T follicular helper cell (primary cell): ENCODE measurements at places on chromosomes 13 and 19.

- DNase-seq: peak; percentile 30
These were observed 3.3 kb downstream of the OR10H1 start for GRCh38 chr19:15812060-15812722.

- no peak for DNase-seq
These were observed 66.0 kb upstream of the ZNF527 start for GRCh38 chr19:37304884-37305255.

- no peak for DNase-seq
These were observed 944.8 kb upstream of the PCDH9 start for GRCh38 chr13:68174893-68175292.

GRCh38 chr13:89982407-89983095 is 1364.9 kb upstream of the MIR17HG start:
- no peak for DNase-seq

GRCh38 chr19:51120160-51120559 is 4.5 kb upstream of the SIGLEC9 start:
- no peak for DNase-seq

DNA sequence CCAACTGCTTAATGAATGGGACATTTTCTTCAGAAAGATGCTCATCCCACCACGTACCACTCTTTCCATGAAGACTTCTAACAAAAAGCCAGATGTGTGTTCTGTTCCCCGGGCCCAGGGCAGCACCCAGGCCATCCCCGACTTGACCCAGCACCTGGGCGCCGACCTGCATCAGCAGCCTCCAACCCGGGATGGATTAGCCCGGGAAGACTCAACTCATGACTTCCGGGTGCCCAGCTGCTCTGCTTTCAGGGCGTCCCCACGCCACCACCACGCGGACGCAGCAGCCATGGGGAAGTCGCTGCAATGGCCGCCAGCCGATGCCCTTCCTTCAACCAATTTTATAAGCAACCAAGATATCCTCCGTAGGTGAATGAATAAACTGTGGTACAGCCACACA is 123.8 kb upstream of the TUBA3C start:
- no peak for DNase-seq

- no peak for DNase-seq
These were observed 652.8 kb downstream of the PCDH9 start for GRCh38 chr13:66577358-66577757.

- no peak for DNase-seq
These were observed 30.7 kb downstream of the HTR2A start for GRCh38 chr13:46866150-46866549.

DNA sequence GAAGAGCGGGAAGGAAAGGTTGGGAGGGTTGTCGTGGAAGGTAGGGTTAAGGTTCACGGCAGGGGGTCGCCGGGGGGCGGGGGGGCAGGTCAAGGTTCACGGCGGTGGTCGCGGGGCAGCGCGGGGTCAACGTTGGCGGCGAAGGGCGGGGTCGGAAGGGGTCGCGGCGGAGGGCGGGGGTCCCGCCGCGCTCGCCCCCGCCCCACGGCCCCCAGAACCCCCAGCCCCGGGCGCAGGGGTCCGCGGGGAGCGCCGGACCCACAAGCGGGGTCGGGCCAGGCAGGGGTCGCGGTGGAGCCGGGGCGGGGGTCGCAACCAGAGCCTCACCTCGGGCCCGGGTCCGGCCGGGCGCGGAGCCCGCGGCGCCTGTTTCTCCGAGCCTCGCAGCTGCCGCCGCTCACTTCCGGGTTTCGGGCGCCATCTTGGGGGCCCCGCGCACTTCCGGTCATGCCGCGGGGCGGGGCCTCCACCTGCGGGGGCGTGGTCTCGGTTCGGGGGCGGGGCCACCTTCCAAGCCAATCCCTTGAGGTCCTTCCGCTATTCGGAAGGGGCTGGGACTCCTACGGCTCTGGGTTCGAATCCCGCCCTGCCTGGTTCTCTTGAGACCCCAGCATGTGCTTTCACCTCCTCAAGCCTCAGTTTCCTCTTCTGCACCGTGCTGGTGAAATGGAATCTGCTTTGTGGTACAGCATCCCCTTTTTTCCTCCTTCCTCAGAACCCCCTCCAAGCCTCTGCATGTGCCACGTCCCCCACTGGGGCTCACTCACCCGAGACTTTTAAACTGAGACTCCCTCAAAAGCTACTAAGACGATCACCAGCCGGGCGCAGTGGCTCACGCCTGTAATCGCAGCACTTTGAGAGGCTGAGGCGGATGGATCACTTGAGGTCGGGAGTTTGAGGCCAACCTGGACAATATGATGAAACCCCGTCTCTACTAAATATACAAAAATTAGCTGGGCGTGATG is at the start of gene SBNO2:
Gene SBNO2 (minus strand): TSS at position 424 of the 965 bp plus-strand sequence. CDS start 19,992 bp downstream, outside the sequence.
- peak; percentile 80 for DNase-seq

DNA sequence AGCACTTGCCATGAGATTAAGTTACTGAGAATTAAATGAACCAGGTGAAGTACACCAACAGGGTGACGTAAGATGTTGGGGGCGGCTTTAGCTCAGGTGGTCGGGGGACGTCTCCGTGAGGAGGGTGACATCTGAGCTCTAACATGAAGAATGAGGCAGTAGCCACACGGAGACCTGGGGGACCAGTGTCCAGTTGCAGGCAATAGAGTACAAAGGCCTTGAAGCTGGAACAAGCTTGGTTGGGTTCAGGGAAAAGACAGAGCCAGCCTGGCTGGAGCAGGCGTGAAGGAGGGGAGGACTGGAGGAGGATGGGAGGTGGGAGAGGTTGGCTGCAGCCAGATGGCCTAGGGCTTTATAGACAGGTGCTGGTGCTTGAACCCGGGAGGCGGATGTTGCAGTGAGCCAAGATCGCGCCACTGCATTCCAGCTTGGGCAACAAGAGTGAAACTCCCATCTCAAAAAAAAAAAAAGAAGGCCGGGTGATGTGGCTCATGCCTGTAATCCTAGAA is 1.6 kb downstream of the SPINT2 start:
- DNase-seq: no peak

DNA sequence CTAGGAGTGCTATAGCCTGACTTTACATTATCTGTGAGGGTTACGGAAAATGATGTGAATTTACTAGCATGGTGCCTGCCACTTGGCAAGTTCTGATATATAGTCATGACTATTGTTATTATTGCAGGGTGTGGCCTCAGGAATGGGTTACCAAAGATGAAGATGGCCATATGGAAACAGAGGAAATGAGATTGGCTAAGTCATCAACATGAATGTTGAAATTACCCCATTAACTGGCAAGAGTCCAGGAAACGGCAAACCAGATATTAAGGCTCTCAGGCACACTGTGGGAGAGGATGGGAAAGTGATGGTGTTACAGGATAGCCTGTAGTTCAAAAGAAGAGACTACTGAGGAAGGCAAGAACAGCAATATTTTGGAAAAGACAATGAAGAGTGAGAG is 183.3 kb downstream of the KCNRG start:
- no peak for DNase-seq

- no peak for DNase-seq
These were observed 155.1 kb downstream of the GGACT start for GRCh38 chr13:100433475-100433874.

DNA sequence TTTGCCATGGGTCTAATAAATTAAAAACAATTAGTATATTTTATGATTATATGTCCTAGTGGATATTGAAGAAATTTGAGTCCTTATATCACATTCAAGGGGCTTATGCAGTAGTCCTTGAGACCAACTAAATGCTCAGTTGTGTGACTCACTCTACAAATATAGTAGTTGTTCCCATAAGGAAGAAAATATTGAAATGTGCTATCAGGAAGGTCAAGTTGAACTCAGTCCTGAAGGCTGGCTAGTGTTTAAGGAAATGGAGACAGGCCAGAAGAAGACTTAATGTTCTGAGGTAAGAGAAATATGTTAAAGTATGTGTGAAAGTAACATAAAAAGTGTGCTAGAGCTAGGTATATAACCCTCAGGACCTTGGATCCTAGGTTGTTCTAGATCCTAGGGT is 766.1 kb upstream of the GPC6 start:
- DNase-seq: no peak

- peak; percentile 85 for DNase-seq
These were observed 6.1 kb downstream of the SLC35E1 start for GRCh38 chr19:16566161-16566560.

- DNase-seq: no peak
These were observed 787.4 kb downstream of the DACH1 start for GRCh38 chr13:71079638-71080037.

DNA sequence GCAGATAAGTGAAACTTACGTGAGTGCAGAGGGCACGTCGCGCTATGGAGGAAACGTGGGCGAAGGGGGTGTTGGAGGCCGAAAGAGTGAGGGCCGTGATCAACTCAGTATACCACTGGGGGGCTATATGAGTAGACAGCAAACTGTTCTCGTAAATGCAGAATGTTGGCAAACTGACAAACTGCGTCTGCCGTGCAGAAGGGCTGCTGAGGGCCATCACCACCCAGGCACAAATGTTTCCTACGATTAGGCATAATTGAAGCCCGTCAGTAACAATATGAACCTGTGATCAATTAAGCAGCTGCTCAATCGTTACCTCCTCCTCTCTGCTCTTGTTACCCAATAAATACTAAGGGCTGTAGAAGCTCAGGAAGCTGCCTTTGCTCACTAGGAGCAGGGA is 17.3 kb upstream of the MADCAM1 start:
- no peak for DNase-seq

DNA sequence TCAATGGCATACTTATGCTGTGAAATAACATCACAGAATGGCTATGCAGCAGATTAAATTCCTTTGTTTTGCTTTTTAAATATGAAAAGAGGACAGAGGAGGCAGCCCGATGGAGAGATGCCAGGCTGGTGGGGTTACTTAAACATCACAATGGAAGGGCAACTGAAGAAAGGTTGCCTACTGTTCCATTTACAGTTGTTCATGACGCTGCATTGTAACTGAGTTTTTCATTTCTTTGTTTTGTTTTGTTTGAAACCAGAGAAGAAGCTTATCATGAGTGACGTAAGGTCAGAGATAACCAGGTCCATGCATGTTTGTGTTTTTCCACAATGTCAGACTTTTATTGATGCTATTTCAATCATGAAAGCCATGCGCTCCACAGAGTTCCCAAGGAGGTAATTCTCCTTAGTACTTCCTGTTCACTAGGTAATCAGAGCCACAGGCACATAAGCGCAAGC is 273.8 kb downstream of the LHFPL6 start:
- DNase-seq: no peak

DNA sequence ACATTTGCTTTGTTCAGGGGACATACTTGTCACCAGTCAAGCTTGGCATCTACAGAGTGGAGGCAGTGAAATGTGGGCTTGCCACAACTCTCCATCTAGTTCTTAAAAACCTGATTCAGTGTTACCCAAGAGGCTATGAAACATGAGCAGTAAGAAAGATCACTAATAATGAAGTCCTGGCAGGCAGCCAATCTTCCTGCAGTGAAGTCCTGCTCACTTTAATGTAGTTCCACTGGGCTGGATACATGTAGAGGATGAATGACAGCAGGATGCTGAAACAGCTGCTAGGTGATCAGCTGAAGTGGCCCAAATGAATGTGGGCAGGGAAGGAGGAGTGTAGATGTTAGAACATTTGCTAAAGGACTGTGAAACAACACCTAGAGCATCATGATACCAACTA is 1213.1 kb downstream of the OLFM4 start:
- no peak for DNase-seq

- no peak for DNase-seq
These were observed 780 bp upstream of the TSPAN16 start for GRCh38 chr19:11295180-11295579.

- DNase-seq: peak; percentile 56
These were observed 7.0 kb upstream of the REXO1 start for GRCh38 chr19:1855040-1855827.

- DNase-seq: no peak
These were observed 5.8 kb upstream of the PEAK3 start for GRCh38 chr19:2287585-2288337.

DNA sequence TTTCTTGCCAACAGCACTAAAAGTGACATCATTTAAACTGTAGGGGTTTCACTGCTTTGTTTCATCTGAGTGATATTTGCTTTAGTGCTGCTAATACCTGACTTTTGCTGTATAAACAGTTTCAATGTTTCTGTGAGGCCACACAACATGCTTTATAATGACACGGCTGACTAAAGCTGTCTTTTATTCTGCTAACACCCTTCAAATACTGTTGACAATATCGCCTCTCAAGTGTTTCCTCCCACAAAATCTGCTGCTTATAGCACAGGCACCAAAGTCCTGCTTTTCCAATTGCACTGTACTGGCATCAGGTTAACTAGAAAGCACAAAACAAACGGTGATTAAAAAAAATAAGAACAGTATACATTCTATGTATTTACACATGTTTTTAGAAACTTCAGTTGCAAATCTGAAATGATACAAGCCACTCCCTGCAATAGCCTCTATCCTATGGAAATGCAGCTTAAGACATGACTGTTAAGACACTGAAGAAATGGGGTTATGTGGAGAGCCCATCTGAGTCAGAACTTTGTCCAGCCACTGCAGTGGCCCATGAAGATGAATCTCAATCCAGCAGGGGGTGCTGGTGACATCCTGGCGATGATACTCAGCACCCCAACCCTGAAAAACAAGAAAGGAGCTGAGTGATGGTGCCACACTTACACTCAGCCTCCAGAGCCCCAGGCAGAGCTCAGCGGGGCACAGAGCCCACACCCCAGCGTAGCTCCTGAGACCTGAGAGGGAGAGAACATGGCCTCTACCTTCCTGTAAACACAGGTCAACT is 29.4 kb downstream of the RFXAP start:
- no peak for DNase-seq

DNA sequence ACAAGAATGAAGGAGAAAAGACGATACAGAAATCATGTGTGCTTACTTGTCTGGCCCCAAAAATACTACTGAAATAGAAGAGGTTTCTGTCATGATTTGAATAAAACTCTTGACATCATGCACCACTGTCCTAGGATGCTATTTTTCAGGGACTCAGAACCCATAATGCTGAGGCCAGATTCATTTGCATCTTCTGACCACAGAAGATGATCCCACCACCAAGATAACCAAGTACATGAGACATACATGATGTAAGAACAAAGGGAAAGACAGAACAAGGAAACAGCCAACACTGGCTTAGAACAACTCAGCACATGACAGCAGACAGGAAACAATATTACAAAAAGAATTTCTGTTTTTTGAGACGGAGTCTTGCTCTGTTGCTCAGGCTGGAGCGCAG is 2.5 kb downstream of the ZNF552 start:
- no peak for DNase-seq

DNA sequence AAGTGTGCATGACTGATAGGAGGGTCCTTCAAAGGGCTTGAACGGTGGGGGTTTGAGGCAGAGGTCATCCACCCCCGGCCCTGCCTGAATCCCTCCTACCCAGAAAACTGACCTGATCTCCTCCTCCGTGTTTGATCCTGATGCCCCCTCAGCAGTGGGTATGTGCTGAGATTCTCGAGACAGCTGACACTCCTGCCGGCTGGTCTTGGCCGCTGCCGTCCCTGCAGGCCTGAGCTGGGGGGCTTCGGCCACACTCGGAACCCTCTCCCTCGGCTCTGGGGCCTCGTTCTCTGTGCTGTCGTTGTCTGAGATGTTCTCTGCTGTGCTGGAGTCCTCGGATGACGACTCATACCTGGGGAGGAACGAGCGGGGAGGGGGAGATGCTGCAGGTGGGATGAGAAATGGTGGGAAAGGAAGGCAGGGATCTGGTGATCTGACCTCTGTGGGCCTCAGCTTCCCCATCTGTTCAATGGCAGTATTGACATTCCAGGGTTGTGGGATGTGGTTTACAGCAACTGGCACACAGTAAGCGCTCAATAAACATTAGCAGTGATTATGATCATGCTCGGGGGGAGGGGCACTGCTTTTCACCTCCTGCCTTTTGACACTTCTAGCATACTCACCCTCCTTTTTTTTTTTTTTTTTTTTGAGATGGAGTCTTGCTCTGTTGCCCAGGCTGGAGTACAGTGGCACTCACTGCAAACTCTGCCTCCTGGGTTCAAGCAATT is 20.7 kb downstream of the KANK2 start:
- no peak for DNase-seq

GRCh38 chr19:5985098-5985783 is 7.3 kb upstream of the RANBP3 start:
- no peak for DNase-seq
